ENCODE measurements at places on chromosomes 3 and 15. TPM values are rescaled to one million over a fixed set of nuclear protein-coding genes. Genes with fewer than 3 reads are reported as not detected.

DNA sequence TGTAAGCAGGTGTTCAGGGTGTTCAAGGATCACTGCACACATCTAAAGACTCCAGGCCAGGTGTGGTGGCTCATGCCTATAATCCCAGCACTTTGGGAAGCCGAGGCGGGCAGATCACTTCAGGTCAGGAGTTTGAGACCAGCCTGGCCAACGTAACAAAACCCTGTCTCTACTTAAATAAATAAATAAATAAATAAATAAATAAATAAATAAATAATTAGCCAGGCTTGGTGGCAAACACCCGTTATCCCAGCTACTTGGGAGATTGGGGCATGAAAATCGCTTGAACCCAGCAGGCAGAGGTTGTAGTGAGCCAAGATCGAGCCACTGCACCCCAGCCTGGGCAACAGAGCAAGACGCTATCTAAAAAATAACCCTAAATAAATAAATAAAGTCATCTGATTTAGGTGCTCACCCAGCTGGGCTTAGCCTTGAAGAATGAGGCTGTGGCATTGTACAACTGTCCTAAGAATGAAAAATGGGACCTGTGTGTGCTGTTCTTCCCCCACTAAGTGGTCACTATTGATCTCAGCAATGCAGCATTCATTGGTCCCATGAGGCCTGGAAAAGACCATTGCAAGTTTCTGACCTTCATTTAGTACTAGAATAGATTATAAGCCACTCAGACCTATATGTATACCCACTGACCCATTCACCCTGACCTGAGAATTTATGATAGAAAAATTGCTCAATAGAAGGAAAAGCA is 82.8 kb upstream of the ABHD17C start:
- DNase-seq, result no peak

DNA sequence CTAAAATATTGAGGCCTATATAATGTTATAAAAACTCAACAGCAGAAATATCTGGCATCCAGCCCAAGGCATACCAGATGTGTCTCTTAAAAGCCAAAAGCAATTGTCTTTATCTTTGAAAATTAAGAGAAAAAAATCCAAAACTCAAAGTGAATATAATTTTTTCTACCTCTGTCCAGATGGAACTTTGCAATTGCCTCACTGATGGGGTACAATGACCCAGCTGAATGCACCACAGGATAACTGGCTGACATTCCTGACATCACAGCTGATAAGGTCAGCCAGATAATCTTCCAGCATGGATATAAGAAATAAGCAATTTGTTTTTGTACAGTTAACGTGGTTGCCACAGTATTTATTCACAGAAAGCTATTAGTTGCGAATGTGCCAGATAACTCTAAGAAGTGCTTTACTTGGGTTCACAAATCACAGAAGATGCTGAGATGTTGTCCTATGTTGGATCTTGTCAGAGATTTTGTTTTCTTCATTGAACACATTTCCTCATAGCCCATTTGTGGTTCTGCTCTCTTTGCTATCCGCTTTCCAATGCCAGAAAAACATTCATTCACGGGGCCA is 566.9 kb upstream of the CCDC54 start:
- no peak for DNase-seq

- no peak for DNase-seq
Observed at GRCh38 chr3:15645740-15646501, 44.4 kb downstream of the BTD start.

DNA sequence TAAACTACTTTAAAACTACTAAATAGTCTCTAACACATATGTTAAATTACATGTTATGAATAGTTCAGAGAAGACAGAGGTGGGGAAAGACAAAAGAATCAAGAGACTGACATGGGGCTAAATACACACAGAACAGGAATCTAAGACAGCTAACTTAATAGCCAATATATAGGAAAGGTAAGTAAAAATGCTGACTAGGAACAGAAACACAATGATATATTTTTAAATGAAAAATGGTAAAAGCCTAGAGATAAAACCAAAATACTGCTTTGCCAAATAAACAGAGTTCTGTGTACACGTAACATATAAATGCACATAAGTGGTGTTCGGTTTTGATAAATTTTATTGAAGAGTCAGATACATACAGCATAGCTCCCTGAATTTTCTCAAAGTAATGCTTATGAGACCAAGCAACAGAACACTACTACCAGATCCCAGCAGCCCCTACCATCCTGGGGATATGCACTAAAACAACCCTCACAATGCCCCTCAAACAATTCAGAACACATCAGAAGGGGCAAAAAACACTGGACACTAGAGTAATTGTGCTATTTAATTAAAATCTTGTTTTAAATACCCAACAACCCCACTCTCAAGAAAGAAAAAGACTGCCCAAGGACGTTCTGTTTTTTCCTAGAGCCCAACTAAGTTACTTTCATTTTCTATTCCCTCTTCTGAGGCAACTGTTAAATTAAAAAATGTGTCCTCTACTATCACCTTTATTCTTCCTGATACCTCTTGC is 121.1 kb downstream of the ADAM10 start:
- no peak for DNase-seq

GRCh38 chr3:32414522-32415202 is 23.0 kb downstream of the CMTM7 start:
- DNase-seq, result no peak

GRCh38 chr15:71226536-71227455 is 111.5 kb downstream of the THSD4 start:
- DNase-seq, result no peak

GRCh38 chr3:122975163-122975923 is 52.2 kb downstream of the SEMA5B start:
- DNase-seq, result no peak

DNA sequence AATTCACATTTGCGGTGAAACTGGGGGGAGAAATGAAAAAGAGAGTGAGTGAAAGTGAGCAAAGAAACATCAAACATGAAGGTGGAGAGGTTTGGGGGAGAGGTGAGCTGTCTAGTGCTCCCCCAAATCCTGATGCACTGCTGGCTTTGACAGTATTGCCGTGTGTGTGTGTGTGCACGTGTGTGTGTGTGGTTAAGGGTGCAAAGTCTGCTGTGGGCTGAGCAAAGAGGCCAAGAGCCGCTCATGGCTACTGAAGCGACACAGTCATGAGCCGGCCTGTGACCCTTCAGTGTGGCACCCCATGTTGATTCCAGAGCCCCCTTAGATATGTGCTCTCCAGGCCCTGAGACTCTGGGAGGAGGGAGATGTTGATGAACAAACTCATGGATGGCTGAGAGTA is 94.3 kb downstream of the DGKG start:
- no peak for DNase-seq

- DNase-seq, result peak; percentile 18
Observed at GRCh38 chr15:75178171-75178937, 23.3 kb upstream of the C15orf39 start.

DNA sequence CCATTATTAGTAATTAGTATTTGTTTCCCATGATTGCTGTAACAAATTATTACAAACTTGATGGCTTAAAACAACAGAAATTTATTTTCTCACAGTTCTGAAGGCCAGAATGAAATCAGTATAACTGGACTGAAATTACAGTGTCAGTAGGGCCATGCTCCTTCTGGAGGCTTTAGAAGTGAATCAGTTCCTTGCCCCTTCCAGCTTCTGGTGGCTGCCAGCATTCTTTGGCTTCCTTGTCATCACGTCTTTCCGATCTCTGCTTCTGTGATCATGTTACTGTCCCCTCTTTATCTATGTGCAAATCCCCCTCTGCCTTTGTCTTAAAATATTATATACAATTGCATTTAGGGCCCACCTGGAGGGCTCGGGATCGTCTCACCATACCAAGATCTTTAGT is 92.0 kb downstream of the FOXB1 start:
- no peak for DNase-seq

GRCh38 chr3:25385807-25386460 is 42.1 kb upstream of the RARB start:
- DNase-seq, result no peak

DNA sequence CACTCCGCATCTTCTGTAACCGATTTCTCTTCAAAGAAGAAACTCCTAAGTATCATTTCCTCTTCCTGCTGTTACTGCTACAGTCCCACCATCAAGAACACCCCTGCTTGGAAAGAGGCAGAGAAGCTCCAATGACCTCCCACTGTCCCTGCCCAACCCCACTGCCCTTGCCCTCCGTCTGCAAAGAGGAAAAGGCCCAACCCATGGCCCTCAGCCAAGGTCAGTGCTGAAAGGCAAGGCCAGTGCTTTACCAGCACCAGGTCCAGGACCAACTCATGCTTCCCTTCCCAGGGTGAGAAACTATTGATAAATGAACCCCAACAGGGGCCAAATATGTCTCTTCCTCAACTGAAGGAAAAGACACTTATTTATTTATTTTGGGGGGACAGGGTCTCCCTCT is 22.5 kb downstream of the FAM240A start:
- DNase-seq, result no peak

GRCh38 chr3:184255291-184256039 is 5.9 kb downstream of the CAMK2N2 start:
- no peak for DNase-seq

GRCh38 chr3:49967291-49967690 is 27.3 kb downstream of the RBM6 start:
- no peak for DNase-seq

- no peak for DNase-seq
Observed at GRCh38 chr15:99333413-99333812, 82.1 kb downstream of the LRRC28 start.

GRCh38 chr15:41886741-41887140 is 7.1 kb downstream of the SPTBN5 start:
- no peak for DNase-seq

- no peak for DNase-seq
Observed at GRCh38 chr3:124600765-124601164, 129.5 kb upstream of the UMPS start.

DNA sequence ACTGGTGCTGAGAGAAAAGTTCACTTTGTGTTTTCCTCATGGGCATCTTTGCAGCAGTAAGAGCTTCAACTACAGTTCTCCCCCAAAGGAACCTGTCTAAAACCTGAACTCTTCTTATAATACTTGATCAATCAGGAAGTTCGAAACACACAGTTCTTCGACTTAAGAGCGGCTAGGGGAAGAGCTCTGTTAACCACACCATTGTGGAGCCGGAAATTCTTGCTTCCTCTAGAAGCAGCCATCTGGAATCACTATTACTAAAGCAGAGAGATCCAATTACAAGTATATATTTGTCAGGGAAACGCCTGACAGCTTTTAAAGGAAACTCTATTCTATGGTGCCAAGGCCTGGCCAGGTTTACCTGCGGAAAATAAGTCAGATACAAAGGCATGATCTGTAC is 337.3 kb upstream of the CBLB start:
- no peak for DNase-seq

DNA sequence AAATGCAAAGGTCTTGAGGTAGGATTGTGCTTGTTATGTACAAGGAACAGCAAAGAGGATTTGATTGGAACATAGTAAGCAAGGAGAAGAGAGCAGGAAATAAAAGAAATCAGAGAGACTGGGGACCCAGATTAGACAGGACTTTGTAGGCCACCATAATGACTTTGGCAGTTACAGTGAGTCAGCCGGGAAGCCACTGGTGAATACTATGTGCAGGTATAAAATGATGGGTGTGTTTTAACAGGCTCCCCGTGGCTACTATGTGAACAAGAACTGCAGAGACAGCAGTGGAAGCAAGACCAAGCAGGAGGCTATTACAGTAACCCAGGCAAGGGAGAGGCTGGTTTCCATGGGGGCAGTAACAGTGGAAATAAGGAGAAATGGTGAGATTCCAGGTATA is 55.2 kb downstream of the NPTN start:
- no peak for DNase-seq

GRCh38 chr3:186609247-186609868 is 3.5 kb upstream of the AHSG start:
- DNase-seq, result no peak

GRCh38 chr15:33677238-33677830 is 291.0 kb upstream of the CHRM5 start:
- DNase-seq, result no peak

DNA sequence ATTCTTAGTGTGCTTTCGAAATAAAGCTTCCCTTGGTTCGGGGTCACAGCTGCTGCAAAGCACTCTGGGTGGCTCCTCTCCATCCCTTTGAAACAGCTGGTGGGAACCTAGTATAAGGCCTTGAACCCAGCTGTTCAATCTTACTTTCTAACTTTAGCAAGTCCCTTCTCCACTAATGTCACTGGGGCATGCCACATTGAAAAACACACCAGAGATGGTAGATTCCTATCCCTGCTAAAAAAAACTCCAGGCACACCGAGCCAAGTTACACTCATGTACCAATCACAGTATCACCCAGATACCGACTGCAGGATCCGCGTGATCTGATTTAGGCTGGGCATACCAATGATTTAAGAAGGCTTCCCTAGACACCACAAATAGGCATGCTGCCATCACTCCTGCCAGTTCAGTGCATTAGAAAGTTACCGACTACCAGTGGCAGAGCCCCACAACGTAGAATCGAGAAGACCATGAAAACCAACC is 65.0 kb downstream of the WWTR1 start:
- no peak for DNase-seq

- DNase-seq, result no peak
Observed at GRCh38 chr3:126181398-126181725, 976 bp upstream of the ALDH1L1 start.

GRCh38 chr3:100992231-100993012 is 799 bp downstream of the ABI3BP start:
- no peak for DNase-seq

DNA sequence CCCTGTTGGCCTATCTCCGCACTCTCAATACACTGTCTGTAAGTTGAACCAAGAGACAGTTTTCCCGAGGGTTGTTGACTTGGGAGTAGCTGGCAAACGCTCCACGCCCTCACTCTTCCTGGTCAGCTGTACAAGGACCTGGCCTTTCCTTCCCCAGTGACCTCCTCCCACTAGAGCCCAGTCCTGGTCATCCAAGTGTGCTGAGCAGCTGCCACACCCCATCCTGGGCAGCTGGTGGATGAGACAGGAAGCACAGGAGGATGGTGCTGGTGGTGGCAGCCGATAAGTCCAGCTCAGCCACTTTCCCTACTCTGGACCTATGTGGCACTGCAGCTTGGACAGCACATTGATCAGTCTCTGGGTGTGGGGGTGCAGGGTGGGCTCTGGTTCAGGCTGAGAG is 19.8 kb downstream of the PFKFB4 start:
- DNase-seq, result no peak

TMA7 gene
- 380 TPM for total RNA-seq

ZPLD1 gene
- total RNA-seq, result not detected

SYNM gene
- total RNA-seq, result 26.4 TPM

C3orf49 gene
- total RNA-seq, result not detected

CCNL1 gene
- total RNA-seq, result 238 TPM

SLC22A13 gene
- total RNA-seq, result not detected

ABCF3 gene
- 62.2 TPM for total RNA-seq

ARL8B gene
- total RNA-seq, result 54.4 TPM

PARP15 gene
- total RNA-seq, result 2.4 TPM

SORD gene
- total RNA-seq, result 14.7 TPM
